Progenitor cell of endocrine pancreas (in vitro differentiated cells): ENCODE measurements at places on chromosomes 1 and 21. TPM values are rescaled to one million over a fixed set of nuclear protein-coding genes. Genes with fewer than 3 reads are reported as not detected.

DNA sequence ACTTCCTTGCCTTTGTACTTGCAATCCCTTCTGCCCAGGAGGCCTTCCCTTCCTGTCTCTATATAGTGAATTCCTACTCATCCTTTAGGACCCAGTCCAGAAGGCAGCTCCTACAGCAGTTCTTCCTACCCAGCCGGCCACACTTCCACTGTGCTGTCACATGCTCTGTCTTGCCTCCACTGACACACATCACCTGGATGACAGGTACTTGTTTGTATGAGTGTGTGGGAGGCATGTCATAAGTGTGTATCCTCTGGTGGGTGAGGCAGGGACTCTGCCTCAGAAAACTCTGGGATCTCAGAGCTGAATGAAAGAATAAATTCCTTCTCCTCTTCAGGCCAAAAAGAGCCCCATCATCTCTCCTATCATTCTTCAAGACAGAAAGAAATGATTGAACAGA lies 5.1 kb upstream of the OSCP1 start:
- DNase-seq = no peak

DCDC2B gene
- total RNA-seq = not detected in 2 replicates

GRCh38 chr1:209643285-209644020 lies 8.8 kb downstream of the LAMB3 start:
- DNase-seq = no peak

GRCh38 chr1:42392255-42392654 lies 11.7 kb downstream of the RIMKLA start:
- no peak for DNase-seq

VHLL gene
- 0.46 TPM in 1 of 2 replicates, not detected in the other for total RNA-seq

DNA sequence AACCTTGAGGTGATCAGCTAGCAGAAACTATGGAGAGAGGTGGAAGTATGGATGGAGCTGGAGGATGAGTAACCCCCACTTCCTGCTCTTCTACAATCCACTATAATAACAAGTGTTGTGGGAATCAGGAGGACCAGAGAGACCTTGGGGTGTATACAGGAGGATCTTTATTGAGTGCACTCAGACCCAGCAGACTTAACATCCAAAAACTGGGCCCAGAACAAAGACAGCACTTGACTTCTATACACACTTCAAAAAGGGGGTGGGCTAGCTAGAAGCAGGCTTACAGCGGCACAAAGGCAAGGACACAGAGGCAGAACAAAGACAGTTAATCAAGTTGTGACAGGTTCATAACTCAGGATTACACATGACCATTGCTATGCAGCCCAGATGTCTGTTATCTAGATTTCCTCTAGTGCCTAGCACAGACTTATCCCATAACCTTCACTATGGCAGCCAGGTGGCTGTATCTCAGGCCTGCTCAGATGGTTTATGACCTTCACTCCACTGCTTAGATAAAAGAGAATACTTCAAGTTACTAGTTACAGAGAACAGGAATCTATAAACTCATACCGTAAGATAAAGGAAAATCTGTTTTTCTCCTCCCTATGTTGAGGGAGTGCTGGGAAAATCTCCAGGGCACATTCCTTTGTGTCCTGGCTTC lies 36.1 kb upstream of the PADI2 start:
- DNase-seq = no peak

DNA sequence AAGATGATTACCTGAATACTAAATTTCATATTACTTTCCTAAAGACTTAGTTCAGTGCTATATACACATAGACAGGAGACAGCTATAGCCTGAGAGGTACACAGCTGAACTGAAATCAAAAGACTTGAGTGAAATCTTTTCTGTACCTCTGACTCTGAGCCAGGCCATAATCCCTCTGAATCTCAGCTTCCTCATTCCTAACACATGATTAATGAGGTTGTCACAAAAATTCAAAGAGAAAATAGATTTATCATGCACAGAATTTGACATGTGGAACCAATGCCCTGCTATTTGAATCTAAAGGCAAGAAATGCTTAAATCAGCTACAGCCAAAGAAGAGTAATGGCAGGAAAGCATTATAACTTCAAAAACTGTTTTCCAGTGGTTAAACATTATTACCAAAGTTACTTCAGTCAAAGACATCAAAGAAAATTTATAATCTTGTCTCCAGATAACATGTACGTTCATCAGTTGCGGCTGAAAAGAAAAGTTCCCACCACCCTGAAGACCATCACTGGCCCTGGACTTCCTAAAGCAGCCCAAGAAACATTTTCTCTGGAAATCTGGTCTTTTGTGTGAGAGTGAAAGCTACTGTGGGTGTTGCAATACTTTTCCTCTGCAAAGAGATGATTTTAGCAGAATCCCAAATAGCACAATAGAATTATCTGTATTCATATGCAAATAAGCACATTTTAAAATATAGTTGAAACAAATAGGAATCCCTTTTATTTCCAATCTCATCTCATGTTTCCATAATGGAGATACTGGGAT lies 13.8 kb upstream of the ATP1A1 start:
- no peak for DNase-seq

TPTE gene
- not detected in 2 replicates for total RNA-seq

- DNase-seq = no peak
Measured at GRCh38 chr1:34655206-34655874, 99.5 kb upstream of the GJB5 start.

ADARB1 gene
- total RNA-seq = 17.0 and 19.1 TPM in 2 replicates

DNA sequence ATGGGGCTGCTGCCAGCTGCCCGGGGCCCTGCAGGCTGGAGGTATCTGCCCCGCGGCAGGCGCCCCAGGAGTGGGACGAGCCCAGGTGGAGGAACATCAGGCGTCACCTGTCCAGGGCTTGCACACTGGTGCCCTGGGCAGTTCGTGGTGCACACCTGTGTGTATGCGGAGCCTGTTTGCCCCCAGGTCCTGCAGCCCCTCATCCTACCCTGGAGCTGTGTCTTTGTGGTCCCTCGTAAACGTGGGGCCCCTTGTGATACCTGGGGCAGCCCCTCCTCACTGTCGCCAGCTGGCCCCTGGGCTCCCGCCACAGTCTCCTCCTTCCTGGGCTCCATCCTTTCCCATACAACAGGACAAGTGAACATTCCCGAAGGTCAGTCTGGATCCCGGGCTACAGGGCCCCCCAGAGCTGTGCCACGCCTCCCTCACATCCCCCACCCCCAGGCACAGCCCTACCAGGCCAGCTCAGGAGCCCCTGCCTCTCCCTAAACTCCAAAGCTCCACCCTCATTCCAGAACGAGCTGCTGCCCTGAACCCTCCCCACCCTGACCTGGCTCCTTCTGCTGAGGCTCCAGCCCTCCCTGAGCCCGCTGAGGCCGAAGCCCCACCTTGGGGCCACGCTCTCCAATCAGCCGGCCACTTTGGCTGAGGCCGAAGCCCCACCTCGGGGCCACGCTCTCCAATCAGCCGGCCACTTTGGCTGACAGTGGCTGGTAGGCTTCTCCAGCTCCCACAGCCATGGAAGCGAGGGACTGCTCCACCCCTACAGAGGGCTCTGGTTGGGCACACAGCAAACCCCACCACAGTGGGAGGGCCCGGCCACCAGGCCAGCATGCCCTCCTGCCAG lies 42.6 kb downstream of the UBE2G2 start:
- DNase-seq = no peak

HNRNPCL2 gene
- total RNA-seq = not detected in 2 replicates

DNA sequence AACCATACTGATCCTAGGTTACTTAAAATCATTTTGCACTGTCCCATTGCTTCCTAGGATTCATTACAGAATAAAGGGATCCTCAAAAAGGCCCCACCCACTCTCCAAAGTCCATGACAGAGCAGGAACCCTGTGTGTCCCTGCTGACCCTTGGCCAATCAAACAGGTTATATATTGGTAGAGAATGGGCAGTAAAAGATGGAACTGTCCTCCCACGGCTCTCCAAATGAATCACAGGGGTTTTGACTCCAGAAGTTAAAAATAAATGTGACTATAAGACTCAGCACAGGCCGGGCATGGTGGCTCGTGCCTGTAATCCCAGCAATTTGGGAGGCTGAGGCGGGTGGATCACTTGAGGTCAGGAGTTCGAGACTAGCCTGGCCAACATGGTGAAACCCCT lies 65.5 kb downstream of the ACOT7 start:
- no peak for DNase-seq

ALX3 gene
- total RNA-seq = 2.8 and 3.7 TPM in 2 replicates
